ENCODE measurements at places on chromosomes 1 and 21.

DNA sequence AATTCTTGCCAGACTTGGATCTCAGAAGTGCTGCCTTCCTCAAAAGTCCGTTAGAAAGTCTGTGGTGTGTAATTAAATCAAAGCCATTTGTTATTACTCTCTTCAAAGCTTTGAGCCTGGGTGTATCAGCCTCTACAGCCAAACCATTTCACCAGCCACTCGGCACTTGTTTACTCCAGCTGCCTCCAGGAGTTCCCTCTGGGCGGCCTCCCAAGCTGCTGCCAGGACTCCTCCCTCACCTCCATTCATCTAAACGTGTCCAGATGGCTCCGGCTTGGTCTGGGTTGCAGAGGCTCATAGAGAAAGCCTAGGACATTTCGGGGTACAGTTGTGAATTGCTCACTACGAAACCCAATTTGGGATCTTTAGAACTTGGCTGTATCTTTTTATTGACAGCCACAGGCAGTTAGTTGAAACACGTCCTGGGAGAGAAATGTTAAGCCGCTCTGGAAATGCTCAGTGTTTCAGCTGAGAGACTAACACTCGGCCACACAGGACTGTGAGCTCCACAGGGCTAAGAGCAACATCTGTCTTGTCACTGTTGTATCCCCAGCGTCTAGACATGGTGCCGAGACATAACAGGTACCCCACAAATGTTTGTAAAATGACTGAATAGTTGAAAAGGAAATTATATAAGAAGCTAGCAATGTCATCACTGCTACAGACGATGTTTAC, 116.9 kb upstream of the NGF start:
- no peak for DNase-seq

DNA sequence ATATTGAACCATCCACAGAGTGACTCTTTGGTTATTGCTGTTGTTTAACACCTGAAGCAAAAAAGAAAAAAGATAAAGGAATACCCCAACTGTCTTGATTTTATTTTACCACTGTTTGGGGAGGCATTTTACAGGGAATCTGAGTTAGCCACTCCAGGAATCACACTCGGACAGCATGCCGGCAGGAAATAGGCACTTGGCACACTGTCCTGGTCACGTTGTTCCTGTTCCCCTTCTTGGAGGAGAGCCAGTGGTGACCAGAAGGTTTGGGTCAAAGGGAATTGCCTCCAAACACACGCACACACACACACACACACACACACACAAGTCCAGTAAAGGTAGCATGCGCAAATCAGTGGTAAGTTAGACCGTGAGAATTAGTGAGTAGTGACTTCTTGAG, 13.8 kb downstream of the RGS4 start:
- no peak for DNase-seq

DNA sequence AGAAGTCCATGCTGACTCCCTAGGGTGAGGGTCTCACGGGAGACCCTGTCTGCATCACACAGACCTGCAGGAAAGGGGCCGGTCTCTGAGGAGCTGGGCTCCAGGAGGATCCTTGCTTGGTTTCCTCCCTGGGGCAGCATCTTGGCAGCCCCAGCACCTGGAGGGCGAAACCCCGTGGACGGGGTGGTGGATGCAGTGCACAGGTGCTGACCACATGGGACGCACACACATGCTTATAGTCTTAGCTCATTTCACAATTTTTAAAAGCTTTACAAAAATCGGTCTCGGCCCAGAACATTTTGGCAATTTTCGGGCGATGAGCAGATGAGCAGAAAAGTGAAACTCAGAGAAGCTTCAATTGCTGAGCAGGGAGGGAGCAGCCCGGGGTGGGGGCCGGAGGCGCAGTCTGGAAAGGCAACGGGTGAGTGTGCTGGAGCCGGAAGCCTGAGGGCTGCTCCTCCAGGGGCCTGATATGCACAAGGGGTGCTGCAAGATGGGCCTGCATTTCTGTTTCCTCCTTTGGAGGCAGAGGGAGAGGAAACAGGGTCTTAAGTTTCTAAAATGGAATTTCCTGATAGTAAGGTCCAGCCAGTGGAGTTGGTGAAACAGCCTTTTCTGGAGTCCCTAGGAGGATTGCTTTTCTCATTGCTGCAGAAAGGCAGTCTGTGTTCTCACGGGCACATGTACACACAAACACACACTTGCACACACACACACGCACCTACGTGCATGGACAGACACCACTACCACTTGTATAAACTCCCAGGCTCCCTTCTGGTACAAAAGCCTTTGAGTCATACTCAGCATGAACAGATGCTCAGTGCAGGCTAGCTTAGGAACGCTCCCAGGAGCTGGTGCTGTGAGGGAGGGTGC, 60.6 kb downstream of the SCCPDH start:
- no peak for DNase-seq

DNA sequence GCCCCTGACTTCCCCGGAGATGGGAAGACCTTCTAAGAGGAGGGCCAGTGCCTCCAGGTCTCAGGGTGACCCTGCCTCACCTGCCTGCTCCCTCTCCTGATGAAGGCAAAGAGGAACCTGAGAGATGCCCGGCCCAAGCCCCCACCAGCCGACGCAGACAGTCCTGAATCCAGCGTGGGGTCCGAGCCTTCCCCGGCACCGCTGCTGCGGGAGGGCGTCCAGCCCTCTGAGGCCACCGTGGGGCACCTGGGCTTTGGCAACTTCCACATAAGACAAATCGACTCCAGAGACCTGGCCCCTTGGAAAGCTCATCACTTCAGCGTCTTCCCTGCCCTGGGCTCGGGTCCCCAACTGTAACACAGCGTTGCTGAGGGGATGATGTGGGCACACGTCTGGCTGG, 122.2 kb downstream of the CASZ1 start:
- DNase-seq = no peak

GRCh38 chr1:90854397-90854924, 137.4 kb upstream of the BARHL2 start:
- no peak for DNase-seq

- DNase-seq = no peak
Observed at GRCh38 chr1:214380396-214380795, 99.4 kb downstream of the SMYD2 start.

Data from hypothalamus (tissue), 51 donors.